ENCODE measurements at places on chromosomes 2 and 18.

DNA sequence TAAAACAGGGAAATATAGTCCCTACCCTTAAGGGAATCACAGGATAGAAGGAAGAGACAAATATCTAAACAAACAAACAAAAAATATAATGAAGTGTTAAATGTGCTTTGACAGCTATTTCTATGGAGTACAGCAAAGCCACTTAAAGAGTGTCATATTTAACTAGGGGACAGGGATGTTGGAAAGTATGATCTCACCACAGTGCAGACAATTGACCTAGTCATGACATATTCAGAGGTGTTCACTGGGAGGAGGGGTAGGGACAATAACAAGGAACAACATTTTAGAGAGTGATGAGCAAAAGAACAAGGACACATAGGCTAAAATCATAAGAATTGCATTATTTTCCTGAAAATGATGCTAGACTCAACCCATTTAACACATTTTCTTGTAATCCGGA lies 107.5 kb downstream of the TMEM163 start:
- no peak for DNase-seq

DNA sequence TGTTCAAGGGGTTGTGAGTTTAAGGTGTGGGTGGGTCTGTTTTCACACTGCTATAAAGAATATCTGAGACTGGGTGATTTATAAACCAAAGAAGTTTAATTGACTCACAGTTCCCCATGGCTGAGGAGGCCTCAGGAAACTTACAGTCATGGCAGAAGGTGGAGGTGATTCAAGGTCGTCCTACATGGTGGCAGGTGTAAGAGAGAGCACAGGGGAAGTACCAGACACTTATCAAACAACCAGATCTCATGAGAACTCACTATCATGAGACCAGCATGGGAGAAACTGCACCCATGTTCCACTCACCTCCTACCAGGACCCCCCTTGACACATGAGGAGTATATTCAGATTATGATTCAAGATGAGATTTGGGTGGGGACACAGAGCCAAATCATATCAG lies 38.0 kb downstream of the RHBDD1 start:
- peak; percentile 47 for DNase-seq

GRCh38 chr2:69693059-69693774 lies 48.7 kb upstream of the ANXA4 start:
- no peak for DNase-seq

GRCh38 chr18:48813833-48814489 lies 136.8 kb downstream of the SMAD7 start:
- DNase-seq = no peak

DNA sequence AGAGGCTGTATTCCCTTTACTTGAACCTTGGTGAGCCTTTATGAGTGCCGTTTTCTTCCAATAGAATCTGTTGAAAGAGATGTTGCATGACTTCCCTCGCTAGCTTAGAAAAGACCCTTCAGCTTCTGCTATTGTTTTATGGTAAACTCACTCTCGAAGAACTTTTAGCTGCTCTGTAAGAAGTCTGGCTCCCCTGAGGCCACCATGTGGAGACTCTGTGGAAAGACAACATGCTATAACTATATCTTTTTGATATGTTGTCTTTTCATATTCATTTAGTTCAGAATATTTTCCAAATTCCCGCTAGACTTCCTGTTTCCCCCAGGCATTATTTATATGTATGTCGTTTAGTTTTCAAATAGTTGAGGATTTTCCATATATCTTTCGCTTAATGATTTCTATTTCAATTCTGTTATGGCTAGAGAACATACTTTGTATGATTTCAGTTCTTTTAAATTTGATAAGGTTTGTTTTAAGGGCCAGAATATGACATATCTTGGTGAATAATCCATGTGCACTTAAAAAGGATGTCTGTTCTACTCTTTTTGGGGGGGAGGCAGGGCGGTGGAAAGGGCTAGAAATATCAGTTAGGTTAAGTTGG lies 64.1 kb downstream of the PTPN4 start:
- peak; percentile 20 for DNase-seq

GRCh38 chr18:59957957-59958356 lies 58.2 kb downstream of the PMAIP1 start:
- DNase-seq = no peak
